ENCODE measurements at places on chromosomes 6 and 20.
A peak's percentile ranks its signal among the peaks of the same experiment; 100 is the strongest.

- no peak for DNase-seq
Observed at GRCh38 chr6:137767911-137768690, 99.0 kb upstream of the TNFAIP3 start.

- DNase-seq: peak; percentile 64
Observed at GRCh38 chr20:48904566-48905296, 16.8 kb upstream of the ARFGEF2 start.

DNA sequence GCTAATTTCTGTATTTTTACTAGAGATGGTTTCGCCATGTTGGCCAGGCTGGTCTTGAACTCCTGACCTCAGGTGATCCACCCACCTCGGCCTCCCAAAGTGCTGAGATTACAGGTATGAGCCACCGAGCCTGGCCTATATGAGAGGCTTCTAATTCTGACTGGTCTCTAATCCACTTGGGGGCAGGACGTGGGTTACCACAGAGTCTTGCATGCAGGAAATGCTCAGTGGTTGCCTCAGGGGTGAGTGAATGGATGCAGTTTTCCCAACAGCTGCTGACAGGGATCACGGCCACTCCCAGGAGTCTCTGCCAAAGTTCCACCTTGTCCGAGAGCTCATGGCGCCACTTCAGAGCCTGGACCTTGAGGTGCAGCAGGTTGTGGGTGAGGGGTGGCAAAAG is 6.4 kb upstream of the FANCE start:
- DNase-seq: no peak

- DNase-seq: no peak
Observed at GRCh38 chr20:18662279-18663040, 74.6 kb downstream of the DTD1 start.

DNA sequence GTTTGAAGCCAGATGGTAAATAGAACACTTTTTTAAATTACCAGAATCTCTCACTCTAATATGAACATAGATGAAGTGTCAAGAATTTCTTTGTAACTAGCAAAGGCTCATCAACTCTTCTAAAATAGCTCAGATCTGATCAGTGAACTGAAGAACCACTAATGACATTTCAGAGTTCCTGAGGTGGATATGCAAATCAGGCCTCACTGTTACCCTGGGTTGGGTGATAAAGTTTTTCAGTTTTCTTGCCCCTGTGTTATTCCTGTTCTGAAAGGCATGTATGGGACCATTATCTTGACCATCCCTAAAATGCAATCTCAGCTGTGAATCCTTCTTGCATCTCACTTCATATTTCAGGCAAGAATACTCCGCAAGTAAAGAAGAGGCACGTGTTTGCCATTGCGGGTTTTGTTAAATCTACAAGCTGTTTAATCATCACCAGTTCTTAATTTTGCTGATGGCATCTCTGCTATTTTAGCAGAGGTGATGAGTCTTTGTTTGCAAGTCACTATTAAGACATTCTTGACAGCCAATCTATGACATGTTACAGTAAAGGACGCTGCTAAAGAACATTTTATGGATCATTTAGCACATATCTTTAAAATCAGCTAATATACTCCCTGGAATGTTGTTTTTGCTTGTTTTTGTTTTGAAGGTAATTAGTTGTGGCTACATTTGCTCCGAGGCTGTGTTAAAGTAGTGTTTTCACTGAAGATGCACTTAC is 47.9 kb downstream of the KHDC1L start:
- DNase-seq: no peak

DNA sequence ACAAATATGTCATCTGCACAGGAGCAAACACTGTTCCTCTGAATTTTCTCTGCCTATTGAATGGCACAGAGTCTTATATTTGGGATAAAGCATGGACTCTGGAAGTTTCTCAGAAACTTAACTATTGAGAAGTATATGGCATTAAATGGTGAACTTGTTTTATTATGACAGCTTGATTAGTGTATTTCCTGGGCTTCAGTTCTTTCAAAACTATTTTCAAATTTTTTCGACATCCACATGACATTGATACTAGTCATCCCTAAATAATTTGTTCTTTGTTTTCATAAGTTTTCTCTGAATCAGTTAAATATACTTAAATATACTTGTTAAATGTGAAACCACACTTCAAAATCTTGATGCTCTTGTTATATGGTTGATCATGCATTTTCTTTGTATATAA is 144.0 kb upstream of the TSHZ2 start:
- DNase-seq: no peak

DNA sequence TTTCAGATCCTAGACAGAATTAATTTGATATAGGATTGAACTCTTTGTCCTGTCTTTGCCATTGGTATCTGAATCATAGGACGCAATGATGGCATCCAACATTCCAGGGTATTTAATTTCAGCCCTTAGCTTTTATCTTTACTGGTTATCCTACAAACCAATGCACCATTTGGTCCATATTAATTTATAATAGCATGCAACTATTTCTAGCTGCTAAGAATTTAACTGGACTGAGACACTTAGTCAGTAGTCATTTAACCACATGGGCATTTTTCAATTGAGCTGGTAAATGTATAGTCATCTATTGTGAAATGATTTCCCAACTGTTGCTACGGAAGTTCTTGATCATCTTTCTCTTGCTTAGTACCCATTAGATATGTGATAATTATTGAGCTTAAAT is 141.1 kb downstream of the CD164 start:
- no peak for DNase-seq
